ENCODE measurements at places on chromosomes 16 and 17. TPM values are rescaled to one million over a fixed set of nuclear protein-coding genes. Genes with fewer than 3 reads are reported as not detected.

SMIM36 gene
- not detected for total RNA-seq

HBM gene
- not detected for total RNA-seq

DUSP14 gene
- 19.0 TPM for total RNA-seq

ZKSCAN2 gene
- 4.6 TPM for total RNA-seq

GRCh38 chr16:1485847-1486496 is 2.8 kb downstream of the PTX4 start:
- no peak for DNase-seq

GRCh38 chr16:10182222-10183053 is at the start of gene GRIN2A:
GRIN2A (minus strand) TSS chr16:10182428; CDS start chr16:10180411, 2,017 bp downstream.
- no peak for DNase-seq

DNA sequence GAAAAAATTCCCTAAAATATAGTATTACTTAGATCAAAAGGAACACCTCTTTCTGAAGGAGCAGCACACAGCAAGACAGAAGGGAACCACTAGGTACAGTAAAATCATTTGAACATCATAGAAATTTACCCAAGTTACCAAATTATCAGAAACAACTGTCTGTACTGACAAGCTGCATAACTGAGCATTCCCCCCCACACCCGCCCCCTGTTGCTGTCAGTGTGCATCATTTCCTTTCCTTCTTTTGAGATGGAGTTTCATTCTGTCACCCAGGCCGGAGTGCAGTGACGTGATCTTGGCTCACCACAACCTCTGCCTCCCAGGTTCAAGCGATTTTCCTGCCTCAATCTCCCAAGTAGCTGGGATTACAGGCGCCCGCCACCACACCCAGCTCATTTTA is 120.7 kb downstream of the TRIM37 start:
- DNase-seq = peak; percentile 45

DNA sequence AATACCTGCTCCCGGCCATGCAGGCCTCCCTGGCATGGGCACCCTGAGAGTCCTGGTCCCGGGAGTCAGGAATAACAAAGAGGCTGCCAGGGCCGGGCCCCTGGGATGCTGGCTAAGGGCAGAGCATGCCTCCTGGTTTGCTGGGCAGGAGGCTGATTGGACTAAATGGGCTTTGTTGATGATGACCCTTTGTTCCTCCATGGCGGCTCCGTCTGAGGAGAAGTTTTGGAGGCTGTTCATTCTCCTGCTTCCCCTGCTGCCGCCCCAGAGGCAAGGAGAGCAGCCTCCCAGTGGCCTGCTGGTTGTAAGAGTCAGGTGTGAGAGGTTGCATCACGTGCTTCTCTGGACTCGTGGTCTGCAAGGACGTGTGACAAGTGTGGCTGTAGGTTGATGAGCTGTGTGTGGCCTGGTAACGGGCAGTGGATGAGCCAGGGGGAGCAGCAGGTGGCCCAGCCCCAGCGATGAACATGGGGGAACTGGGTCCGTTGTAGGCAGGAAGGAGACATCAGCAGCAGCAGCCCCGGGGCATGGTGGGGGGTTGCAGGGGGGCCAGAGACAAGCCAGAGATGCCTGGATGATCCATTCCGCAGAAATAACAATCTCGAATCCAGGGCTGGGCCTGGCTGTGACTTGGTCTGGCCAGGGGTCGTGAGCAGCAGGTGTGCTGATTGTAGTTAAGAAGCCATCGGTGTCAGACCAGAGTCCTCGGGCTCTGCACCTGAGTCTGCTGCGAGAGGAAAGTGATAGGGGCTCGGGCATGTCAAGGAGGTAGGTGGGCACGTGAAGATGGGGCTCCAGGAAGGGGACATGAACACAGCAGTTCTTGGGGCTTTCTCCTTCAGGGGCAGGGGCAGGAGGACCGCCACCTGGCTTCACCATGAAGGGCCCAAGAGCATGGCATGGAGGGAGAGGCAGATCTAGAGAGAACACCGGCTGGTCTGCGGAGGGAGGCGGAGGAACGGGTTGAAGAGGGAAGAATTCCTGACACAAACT is 101.4 kb downstream of the TNFRSF13B start:
- no peak for DNase-seq

GRCh38 chr16:27431773-27432532 is 30.0 kb downstream of the IL21R start:
- peak; percentile 12 for DNase-seq

GRCh38 chr17:37359682-37360188 is 16.1 kb upstream of the C17orf78 start:
- DNase-seq = no peak

GRCh38 chr17:60403962-60404361 is 12.0 kb upstream of the USP32 start:
- DNase-seq = no peak

DNA sequence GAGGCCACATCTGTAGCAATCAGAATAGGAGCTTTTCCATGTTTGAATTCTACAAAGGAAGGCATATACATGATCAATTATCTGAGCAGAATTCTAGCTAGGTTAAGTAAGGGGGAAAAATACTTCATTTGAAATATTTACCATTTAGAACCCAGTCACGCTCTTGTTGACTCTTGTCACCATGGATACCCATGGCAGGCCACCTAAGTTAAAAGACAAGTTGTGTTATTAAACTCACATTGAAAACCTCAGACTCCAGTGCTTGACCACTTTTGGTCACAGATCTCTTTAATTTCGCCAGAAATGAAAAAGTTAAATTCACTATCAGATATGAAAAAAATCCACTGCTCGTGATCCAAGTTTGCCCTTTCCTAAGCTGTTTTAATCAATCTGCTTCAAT is 4.1 kb downstream of the DDX5 start:
- no peak for DNase-seq

GRCh38 chr16:1559446-1559975 is 26.0 kb downstream of the TMEM204 start:
- DNase-seq = peak; percentile 65

- DNase-seq = peak; percentile 88
Measured at GRCh38 chr16:29784901-29785500, 5.5 kb upstream of the KIF22 start.

- DNase-seq = no peak
Measured at GRCh38 chr17:12438813-12439586, 226.7 kb upstream of the MYOCD start.

DNA sequence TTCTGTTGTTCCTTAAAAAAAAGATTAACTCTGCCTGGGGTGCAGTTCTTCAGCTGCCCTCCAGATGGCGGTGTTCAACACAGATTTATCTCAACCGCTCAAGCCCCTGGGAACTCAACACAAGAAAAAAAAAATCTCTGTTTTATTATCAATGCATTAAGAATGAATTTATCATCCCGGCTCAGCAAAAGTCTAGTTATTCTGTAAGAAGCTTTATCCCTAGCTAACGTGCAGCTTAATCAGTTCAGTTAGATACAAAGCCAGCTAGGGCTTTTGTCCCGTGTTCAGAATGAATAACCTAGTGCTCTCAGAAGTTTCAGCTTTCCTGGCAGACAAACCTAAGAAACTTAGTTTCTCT is 475.9 kb upstream of the CCL2 start:
- peak; percentile 44 for DNase-seq
